ENCODE measurements at places on chromosomes 3 and 15. TPM values are rescaled to one million over a fixed set of nuclear protein-coding genes. Genes with fewer than 3 reads are reported as not detected.

Gene SH2D7
- not detected for total RNA-seq

Gene SPATA12
- 0.12 TPM for total RNA-seq

Gene SKOR1
- total RNA-seq, result 0.09 TPM

Gene GOLIM4
- 23.0 TPM for total RNA-seq

Gene SERF2
- total RNA-seq, result 430 TPM

Gene MAP1A
- 4.0 TPM for total RNA-seq

Gene SEMA6D
- total RNA-seq, result 12.5 TPM

Gene CHRM5
- total RNA-seq, result not detected

Gene ZMYND10
- 0.37 TPM for total RNA-seq

Gene PLA2G4D
- total RNA-seq, result not detected

Gene PLA2G4E
- not detected for total RNA-seq

Gene ATP8B4
- total RNA-seq, result 2.7 TPM

Gene RTP4
- not detected for total RNA-seq

- no peak for DNase-seq
These were observed 54.8 kb upstream of the MITF start for GRCh38 chr3:69684309-69684961.

- peak; percentile 86 for DNase-seq
These were observed at the start of gene CAMK1 for GRCh38 chr3:9769426-9770275. TSS of gene CAMK1 (minus strand) at chr3:9769947. CDS start at chr3:9767749, 2,198 bp downstream.

- DNase-seq, result no peak
These were observed 425.2 kb upstream of the TBL1XR1 start for GRCh38 chr3:177622520-177622919.

DNA sequence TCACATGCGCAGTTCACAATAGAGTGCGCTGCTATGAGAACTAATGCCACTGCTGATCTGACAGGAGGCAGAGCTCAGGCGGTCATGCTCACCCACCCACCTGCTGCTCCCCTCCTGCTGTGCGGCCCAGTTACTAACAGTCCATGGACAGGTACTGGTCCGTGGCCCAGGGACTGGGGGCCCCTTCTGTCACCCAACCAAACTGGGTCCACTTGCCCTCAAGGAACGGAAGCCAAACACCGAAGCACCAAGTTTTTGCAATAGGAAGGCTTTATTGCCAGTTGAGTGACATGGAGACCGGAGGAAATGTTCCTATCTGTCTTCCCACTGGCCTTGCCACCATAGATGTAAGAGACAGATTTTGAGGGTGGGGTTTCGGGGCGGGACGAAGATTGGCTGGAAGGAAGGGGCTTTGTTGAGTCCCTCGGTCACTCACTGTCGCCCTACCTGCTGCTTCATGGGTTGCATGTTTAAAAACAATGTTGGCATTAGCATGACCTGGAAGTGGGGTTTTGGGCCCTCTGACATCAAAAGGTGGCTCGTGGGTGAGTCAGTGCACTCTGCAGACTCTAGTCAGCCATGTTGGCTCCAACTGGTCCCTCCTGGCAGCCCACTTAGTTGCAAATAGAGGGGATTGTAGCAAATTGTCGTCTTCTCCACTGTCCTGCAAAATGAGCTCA lies 141.0 kb downstream of the TJP1 start:
- DNase-seq, result no peak

- DNase-seq, result no peak
These were observed 13.8 kb upstream of the PLD1 start for GRCh38 chr3:171824116-171824515.

DNA sequence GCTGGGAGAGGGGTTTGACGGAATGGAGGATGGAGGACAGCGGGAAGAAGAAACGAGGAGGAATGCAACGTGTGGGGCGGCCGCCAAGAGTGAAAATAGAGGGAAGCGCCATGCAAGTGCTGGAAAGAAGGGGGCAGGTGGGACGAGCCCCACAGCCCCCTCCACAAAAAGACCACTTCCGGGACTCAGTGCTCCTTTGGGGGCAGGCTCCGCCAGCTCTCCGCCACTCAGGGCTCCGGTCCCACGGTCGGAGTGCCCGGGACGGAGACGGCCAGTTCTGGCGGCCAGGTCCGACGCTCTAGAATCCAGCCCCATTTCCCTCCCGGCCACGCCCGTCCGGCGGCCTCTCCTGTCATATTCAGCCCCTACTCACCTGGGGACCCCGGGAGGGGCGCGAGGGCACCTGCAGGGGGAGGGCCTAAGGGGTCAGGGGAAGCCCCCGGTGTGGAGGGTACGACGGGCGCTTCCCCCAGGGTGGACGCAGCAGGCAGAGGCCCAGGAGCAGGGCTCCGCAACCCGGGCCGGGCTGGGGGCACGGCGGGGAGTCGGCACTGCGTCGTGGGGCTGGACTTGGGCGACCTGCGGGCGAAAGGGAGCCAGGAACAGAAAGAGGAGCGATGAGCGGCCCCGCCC lies 25.5 kb upstream of the CSPG4 start:
- no peak for DNase-seq

- peak; percentile 87 for DNase-seq
These were observed 50.6 kb downstream of the IQSEC1 start for GRCh38 chr3:13022348-13023234.

DNA sequence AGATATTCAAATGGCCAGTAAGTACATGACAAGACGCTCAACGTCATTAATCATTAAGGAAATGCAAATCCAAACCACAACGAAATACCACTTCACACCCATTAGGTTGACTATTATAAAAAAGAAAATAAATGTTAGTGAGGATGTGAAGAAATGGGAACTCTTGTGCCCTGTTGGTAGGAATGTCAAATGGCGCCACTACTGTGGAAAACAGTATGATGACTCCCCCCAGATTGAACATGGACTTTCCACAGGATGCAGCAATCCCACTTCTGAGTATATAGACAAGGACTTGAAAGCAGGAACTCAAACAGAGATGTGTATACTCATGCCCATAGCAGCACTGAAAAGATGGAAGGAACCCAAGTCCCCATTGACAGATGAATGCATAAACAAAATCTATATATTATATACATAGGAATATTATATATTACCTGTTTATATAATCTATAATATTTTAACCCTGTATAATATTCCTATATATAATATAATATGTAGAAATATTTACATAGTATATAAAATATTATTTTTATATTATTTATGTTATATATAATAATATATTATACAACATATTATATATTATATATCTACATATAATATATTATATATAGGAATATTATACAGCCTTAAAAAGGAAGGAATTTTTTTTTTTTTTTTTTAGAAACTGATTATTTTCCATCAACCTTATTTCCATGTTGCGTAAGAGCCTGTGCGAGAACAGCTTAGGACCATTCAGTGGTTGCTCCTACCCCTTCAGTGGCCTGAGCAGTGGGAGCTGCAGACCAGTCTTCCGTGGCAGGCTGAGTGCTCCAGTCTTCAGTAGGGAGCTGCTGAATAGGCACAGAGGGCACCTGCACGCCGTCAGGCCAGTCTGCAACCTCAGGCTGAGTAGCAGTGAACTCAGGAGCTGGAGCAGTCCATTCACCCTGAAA lies 17.6 kb upstream of the PIGZ start:
- DNase-seq, result no peak

- no peak for DNase-seq
These were observed 250.9 kb upstream of the SEMA6D start for GRCh38 chr15:47466357-47466756.

GRCh38 chr3:107633327-107634098 lies 110.8 kb downstream of the BBX start:
- no peak for DNase-seq

DNA sequence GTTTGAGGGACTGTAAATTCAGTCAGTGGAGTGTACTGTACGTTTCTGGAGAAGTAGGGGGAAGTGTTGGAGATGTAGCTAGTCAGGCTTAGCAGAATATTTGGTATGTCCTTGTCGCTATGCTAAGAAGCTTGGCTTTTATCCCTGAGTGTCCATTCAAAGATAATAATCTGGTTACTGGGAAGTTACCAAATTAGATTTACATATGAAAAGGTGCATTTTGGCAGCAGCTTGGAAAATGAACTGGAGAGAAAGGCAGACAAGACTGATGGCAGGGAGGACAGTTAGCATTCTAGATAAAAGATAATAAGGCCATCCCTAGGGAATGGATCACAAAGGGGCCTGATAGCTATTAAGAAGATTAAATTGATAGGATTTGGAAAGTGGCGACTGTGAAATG lies 58.7 kb downstream of the P2RY1 start:
- DNase-seq, result no peak

GRCh38 chr15:40219801-40220200 lies 19.1 kb upstream of the PAK6 start:
- DNase-seq, result no peak

GRCh38 chr3:157858821-157859220 lies 247.4 kb downstream of the SHOX2 start:
- no peak for DNase-seq

DNA sequence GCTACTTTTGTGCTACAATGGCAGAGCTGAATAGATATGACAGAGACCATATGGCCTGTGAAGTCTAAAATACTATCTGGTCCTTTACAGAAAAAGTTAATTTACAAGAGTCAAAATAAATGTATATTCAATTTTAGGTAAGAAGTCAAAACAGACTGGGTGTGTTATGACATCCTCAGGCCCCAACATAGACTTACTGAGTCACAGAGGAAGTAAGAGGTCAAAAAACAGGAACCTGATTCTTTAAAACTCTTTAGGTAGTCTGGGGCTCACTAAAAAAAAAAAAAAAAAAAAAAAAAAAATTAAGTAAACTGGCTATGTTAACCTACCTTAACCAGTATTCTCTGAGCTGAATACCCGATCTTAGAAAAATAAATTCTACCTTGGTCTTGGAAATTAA lies 13.1 kb downstream of the DNAAF4 start:
- no peak for DNase-seq

GRCh38 chr3:107377151-107377550 lies at the start of gene CCDC54:
TSS of gene CCDC54 (plus strand) at chr3:107377439. CDS start at chr3:107377588, 149 bp downstream.
- no peak for DNase-seq

DNA sequence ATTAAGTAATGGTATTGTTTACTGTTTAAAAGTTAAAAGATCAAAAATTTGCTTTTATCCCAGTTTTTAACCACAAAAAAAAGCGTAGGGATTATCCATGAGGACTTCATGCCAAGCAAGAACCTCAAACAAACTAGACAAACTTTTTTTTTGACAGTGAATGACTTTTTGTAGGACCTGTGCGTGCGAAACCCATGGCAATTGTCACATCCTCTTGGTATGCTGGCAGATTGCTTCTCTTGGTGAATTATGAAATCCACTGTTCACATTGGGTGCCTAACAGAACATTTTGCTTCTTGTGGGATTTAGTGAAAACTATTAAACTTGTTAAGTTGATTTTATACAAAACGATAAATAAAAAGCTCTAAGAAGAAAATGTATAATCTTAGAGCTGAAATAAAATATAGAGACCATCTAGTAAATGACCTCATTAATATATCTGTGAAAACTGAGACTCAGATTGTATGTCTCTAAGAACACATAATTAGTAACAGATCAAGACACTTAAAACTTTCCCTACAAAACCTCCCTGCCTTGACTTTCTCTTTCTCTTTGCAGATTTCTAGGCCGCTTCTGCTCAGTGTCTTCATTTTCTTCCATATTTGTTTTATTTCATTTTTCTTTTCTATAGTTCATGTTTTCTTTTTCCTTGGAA lies 87.3 kb upstream of the CGNL1 start:
- no peak for DNase-seq

DNA sequence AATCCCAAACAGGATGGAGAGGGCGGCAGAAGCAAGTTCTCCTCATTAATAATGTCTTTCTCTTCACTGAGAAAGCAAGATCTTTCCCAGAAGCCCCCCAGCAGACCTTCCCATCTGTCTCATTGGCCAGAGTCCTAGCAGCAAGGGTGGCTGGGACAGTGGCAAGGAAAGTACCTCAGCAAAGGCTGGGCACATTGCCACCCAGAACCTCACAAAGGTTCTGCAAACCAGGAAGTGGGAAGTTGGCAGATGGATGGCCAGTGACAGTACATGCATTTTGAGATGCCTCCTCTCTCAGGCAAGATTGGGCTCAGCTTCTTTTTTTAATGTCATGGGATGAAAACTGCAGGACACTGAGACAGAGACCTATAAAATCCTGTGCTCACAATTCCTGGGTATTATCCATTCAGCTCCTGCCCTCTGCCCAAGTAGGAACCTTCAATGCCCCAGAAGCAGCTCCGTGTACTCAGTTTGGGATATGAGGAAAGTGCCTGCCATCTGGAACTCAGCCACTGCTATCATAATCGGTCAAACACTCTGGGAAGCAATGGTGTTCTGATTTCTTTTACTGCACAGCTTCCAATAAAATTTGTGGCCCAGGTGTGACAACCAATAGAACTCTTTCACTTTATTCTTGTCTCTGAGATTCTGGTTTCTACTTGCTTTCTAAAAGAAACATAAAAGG lies 25.5 kb downstream of the DPH3 start:
- no peak for DNase-seq

DNA sequence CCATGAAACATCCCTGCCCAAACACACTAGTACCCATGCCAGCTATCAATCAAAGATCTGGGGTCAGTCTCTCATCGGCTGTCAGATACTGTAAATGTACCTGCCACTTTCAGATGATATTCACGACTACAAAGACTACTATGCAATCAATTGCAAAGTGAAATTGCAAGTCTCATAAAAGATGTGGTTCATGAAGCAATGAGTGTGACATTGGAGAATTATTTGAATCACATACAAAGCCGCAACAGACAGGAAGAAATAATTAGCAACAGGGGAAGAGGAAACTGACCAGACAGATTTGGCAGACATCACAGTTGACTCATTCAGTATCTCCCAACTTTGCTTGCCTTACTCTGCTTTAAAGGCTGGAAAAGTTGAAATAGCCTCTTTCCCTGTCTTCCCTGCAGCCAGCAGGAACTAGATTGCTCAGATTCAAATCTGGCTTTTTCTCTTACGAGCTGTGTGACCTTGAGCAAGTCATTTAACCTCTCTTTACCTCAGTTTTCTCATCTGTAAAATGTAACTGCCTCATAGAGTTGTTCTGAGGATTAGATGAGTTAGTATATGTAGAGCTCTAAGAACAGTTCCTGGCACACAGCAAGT lies 95.7 kb upstream of the C3orf80 start:
- no peak for DNase-seq

GRCh38 chr3:34882764-34883163 lies 756.6 kb upstream of the ARPP21 start:
- DNase-seq, result no peak

GRCh38 chr15:27843146-27843545 lies 256.0 kb downstream of the OCA2 start:
- no peak for DNase-seq
